Stimulated activated CD4-positive, alpha-beta T cell treated with anti-CD3 and anti-CD28 coated beads, Interleukin-1b, Interleukin-23, amount 100 ng/mL, for 1 hour (primary cell): ENCODE measurements at places on chromosomes 5 and 9.

GRCh38 chr5:111954516-111955395, 197.8 kb upstream of the NREP start:
- DNase-seq = no peak

- no peak for DNase-seq
Measured at GRCh38 chr5:124236361-124237205, 509.9 kb downstream of the ZNF608 start.

DNA sequence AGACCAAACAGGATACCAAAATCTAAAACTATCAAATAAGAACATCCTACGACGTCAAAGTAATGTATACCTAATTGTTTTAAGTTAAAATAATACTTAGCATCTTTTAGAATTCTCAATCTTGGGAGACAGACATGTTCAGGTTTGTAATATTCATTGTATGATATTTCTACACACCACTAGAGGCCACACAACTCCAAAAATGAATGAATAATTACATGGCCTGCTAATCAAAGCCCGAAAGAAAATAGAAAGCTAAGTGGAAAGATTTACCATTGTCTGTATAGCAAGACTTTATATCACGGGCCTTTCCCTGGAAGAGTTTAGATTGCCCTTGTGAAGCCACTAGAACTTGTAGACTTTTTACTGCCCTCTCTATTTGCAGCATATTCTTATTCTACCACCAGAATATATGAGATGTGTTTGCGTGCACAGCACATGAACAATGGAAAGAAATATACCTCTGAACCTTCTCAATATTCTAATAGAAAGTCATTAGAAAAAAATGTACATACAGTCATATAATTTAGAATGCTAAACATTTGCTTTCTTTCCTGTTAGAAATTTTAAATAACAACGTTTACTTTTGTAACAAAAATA, 380.1 kb upstream of the NUDT12 start:
- DNase-seq = no peak

DNA sequence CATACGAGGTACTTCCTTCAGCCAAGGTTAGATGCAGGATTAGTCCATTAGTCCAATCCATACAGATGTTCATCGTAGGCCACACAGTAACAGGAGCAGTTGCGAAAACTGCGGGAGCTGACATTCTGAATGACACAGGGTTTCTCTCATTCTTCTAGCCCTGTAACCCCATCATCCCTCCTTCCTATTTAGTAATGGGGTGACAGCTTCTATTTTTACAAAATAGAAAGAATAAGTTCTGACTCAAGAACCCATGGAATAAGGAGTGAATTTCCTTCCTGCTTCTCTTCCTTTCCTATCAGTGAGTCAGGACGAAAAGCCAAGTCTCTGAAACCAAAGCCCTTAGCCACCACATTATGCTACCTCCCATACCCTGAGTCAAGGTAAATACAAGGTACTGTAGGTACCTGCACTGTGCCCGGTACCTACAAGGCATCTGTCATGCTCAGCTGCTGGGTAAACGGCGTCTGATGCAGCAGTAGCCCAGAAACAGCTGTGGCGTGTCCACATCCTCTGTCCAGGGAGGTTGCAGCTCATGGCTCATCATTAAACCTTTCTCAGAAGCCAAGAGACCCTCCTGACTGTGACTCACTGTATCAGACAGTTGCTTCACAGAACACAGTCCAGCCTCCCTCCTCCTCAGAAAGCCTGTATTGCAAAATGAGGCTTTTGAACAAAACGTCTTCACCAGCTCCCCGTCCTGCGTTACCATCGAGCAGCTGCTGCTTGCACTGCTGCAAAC, 84.2 kb downstream of the ESM1 start:
- no peak for DNase-seq

GRCh38 chr5:103512500-103512899, 50.1 kb downstream of the NUDT12 start:
- no peak for DNase-seq

DNA sequence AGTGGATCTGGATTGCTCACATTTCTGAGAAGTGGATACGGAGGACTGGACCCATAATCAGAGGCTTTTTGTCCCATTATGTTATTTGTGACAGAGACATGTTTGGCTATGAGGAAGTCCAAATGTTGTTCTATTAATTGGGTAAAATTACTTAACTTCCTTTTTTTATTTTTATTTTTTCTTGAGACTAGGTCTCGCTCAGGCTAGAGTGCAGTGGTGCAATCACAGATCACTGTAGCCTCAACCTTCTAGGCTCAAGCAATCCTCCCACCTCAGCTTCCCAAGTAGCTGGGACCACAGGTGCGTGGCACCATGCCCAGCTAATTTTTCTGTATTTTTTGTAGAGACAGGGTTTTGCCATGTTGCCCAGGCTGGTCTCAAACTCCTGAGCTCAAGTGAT, 11.9 kb upstream of the PGGT1B start:
- no peak for DNase-seq

- no peak for DNase-seq
Measured at GRCh38 chr9:135075234-135076142, 12.0 kb upstream of the OLFM1 start.

GRCh38 chr9:77562019-77562748, 85.9 kb downstream of the GNA14 start:
- DNase-seq = no peak

GRCh38 chr9:109272745-109273144, 48.1 kb downstream of the EPB41L4B start:
- DNase-seq = no peak

- no peak for DNase-seq
Measured at GRCh38 chr5:143691945-143692290, 120.0 kb upstream of the HMHB1 start.
